ENCODE measurements at places on chromosomes 11 and 22.

- DNase-seq: no peak
Measured at GRCh38 chr11:119460582-119460981, 37.6 kb upstream of the THY1 start.

DNA sequence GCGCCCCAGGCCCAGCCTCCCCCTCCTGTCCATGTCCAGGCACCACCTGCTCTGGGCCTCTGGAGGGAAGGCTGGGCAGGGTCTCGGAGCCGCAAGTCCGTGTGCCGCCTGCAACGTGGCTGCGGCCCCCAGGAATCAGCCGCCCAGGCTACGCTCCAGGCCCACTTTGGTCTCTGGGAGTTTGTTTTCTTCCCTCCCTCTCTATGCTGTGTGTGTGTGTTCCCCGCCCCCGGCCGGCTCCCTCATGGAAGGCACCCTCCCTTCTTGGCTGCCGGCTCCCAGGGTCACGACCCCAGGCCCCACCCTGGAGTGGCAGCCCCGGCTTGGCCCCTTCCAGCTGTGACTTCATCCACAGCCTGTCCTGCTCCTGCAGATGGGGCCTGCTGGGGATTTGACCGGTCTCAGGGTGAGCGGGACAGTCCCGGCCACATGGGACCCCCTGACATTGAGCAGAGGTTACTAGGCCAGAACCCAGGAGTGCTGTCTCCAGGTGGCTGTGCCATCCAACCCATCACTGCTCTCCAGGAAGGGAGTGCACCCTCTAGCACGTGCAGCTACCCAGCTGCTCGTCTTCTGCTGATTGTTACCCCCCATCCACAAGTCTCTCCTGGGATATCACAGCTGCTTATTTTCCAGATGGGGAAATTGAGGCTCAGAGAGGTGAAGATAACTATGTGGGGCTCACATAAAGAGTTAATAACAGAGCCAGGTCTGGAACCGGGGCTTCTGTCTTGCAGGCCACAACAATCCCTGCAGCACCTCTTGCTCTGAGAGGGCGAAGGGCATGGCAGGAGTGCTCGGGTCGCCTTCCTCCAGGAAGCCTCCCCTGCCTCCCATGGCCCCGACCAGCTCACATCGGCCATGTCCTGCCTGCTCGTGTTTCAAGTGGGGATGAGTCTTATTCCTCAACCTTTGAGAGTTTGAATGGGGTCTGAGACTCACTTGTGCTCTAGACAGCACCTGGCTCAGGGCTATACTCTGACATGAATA is 2.8 kb upstream of the LIF start:
- DNase-seq: no peak

DNA sequence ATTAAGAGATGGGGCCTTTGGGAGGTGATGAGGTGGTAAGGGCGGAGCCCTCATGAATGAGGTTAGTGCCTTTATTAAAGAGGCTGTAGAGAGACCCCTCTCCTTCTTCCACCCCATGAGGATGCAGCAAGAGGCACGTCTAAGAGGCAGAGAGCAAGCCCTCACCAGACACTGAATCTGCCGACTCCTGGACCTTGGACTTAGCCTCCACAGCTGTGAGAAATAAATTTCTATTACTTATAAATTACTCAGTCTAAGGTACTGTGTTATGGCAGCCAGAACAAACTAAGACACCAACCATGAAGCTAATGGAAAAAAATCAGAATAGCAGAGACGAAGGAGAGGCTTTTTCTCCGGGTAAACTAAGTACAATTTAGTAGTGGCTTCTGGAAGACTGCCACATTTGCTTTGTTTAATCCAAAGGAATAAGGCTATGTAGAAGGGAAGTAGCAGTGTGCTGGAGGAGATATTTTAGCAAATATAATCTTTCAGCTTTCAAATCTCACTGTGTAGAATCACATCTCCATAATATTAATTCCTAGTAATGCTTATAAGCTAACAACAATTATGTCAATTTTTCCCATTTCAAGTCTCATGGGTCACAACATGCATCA is 12.3 kb upstream of the SIK2 start:
- DNase-seq: no peak

GRCh38 chr11:118628432-118628831 is 21.0 kb downstream of the PHLDB1 start:
- no peak for DNase-seq

- DNase-seq: no peak
Measured at GRCh38 chr11:92744929-92745585, 224.4 kb upstream of the MTNR1B start.

DNA sequence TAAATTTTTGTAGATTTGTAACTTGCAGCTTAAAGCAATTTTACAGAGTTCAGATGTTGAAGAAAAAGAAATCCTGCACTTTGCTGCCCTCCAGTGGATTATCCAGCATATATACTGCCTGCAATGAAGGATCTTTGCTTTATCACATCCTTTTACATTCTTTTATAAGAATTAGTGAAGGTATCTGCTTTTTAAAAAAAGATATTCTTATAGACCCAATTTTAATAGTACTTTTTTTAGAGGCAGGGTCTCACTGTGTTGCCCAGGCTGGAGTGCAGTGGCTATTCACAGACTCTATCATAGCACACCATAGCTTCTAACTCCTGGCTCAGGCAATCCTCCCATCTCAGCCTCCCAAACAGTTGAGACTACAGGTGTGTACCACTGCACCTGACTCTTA is 60.7 kb downstream of the TTC17 start:
- DNase-seq: peak; percentile 6

GRCh38 chr11:12893787-12894672 is 115.1 kb upstream of the RASSF10 start:
- DNase-seq: peak; percentile 46

DNA sequence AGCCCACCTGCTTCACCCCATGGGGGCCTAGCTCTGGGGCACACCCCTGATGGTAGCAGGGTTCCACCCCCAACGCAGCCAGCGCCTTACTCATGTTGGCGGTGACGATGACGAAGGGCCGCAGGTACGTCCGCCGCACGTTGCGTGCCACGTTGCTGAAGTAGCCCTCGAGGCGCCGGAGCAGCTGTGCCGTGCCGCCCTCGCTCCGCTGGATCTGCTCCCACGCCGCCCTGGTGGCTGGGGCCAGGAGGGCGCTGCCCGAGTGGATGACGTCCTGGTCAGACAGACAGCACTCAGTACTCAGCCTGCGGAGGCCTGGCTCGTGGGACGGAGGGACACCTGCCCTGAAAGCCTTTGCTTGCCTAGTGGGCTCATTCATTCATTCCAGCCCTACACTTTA is 50.8 kb downstream of the TRMU start:
- DNase-seq: no peak

DNA sequence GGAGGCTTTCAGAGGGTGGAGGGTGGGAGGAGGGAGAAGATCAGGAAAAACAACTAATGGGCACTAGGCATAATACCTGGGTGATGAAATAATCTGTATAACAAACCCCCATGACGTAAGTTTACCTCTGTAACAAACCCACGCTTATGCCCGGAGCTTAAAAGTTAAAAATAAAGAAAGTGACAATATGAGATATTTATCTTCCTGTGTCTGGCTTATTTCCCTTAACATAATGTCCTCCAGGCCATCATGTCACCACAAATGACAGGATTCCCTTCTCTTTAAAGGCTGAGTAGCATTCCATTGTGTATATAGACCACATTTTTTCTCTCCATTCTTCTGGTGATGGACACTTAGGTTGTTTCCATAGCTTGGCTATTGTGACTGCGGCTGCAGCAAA is 79.5 kb downstream of the BARX2 start:
- DNase-seq: no peak

DNA sequence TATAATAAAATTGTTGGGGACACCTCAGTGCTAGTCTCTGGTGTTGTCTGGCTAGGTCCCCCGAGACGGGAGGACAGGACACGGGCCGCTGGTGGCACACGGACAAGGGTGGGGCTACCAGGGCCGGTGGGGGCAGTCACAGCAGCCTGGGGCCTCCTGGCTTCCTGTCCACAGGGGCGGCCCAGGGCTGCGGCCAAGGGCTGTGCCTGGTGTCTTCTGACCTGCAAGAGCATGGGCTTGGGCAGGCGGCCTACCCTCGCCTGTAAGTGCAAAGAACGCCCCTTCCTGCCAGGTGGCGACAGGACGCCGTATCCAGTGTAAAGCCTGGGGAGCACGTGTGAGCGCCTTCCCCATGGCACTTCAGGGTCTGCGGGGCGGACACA is 3.6 kb downstream of the LRFN4 start:
- DNase-seq: no peak

- no peak for DNase-seq
Measured at GRCh38 chr22:43946384-43946667, 8.9 kb upstream of the SAMM50 start.

DNA sequence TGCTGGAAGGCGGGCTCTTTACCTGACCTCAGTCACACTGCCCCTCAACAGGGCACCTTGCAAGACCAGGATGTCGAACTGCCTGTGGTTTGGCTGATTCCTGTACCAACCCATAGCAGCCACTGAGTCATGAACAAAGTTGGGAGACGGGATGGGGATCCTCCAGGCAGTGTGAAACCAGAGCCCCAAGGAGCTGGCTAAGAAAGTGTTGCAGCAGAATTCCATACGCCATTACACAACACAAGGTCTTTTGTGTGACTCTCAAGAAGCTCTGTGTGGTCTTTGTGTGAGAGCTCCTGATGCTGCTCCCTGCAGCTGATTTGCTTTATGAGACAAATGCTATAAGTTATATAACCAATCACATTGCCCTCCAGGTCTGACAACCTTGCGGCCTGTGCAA is 617.7 kb downstream of the OPCML start:
- DNase-seq: no peak

DNA sequence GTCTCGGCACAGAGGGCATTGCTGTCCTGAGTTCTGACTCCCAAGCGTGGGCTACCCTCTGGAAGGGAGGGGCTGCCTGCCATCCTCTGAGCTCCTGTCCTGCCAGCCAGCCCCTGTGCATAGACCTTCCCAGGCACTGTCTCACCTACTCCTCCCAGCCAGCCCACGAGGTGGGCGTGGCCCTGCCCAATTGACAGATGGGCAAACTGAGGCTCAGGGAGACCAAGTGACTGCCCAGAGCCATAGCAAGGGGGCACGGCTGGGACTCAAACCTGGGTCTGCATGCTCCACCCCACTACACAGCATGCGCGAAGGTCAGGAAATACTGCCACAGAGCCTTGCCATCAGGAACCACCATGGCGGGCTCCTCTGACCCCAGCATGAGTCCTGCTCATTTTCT is 29.4 kb upstream of the PRR5 start:
- DNase-seq: no peak

- no peak for DNase-seq
Measured at GRCh38 chr11:2302896-2303626, 1.2 kb downstream of the TSPAN32 start.

- DNase-seq: peak; percentile 73
Measured at GRCh38 chr11:9831122-9831521, 167.2 kb downstream of the SWAP70 start.

DNA sequence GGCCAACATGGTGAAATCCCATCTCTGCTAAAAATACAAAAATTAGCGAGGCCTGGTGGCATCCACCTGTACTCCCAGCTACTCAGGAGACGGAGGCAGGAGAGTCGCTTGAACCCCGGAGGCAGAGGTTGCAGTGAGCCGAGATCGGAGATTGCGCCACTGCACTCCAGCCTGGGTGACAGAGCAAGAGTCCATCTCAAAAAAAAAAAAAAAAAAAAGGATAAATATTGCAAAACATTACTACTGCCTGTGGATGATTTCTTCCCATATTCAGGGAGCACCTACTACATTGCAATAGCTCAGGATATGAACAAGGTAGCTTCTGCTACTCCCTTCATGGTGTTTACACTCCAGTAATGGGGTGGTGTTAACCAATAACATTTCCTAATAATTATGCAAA is 980.6 kb downstream of the NTM start:
- DNase-seq: no peak

DNA sequence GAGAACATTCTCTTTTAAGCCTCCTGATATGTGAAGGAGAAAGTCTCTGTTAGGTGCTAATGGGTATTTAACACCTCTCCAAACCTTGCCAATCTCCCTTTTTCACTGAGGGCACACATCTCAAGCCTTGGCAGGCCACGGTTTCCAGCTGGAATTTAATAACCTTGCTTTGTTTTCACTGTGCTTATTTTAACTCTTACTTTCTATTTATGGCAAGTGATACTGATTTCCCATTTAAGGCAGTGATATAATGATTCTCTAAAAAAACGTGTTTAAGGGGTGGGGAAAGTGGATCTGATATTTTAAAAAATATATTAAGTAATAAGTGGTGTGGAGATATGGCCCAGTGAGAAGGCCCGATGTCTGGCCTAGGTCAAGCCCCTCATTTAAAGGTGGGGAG is 1.1 kb upstream of the RASD2 start:
- no peak for DNase-seq

DNA sequence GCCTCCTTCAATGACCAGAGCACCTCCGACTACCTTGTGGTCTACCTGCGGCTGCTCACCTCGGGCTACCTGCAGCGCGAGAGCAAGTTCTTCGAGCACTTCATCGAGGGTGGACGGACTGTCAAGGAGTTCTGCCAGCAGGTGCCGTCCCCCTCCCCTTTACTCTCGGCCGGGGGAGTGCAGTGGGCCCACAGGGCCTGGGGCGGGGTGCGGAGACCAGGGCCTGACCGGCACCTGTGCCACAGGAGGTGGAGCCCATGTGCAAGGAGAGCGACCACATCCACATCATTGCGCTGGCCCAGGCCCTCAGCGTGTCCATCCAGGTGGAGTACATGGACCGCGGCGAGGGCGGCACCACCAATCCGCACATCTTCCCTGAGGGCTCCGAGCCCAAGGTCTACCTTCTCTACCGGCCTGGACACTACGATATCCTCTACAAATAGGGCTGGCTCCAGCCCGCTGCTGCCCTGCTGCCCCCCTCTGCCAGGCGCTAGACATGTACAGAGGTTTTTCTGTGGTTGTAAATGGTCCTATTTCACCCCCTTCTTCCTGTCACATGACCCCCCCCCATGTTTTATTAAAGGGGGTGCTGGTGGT is 11.0 kb downstream of the OTUB1 start:
- no peak for DNase-seq

DNA sequence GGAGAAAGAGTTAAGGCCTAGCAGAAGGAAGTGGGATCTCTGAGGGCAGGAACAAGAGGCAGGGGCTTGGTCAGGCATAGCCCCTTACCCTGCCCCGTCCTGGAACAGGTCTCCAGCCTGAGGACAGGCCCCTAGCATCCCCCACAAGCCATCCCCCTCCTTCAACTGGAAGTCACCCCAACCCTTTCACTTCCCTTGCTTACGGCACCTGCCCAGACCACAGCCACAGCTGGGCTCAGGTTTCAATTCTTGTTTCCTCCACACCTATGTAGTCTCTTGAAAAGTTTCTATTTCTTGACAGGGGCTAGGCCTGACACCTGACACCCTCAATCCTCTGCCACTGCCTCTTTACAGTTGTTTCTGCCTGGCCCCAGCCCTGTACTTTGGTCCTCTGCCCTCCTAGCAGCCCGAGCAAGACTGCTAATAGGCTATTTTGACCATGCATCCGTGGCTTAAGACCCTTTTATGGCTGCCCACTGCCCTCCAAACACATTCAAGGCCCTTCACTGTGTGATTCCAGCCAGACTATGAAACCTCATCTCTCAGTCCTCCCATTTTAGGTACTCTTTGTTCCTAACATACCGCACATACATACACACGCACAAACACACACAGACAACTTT is 10.9 kb upstream of the FCHSD2 start:
- DNase-seq: no peak

Data from COR-L47 (cell line).